ENCODE measurements at places on chromosomes 6 and 20.

GRCh38 chr20:4808872-4809271 lies 87.2 kb downstream of the PRND start:
- DNase-seq, result no peak

DNA sequence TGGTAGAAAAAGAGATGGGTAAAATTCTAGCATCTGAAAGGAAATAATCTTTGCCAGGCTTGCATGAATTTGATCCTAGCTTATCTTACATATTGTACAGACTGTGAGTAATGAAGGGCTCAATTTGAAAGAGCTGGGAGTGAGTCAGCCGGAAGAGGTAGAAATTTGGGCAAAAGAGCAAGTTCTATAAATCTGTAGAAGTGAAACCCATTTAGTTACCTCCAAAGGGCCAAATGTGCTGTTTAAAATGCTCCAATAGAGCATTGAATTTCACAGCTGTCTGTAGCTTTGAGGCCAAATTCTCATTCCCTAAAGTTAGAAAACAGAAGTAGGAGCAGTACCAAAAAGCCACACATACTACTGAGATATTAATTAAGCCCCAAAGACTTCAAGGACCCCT lies 466.1 kb downstream of the BTBD3 start:
- DNase-seq, result no peak

GRCh38 chr6:154521412-154521811 lies 10.9 kb upstream of the CNKSR3 start:
- no peak for DNase-seq

DNA sequence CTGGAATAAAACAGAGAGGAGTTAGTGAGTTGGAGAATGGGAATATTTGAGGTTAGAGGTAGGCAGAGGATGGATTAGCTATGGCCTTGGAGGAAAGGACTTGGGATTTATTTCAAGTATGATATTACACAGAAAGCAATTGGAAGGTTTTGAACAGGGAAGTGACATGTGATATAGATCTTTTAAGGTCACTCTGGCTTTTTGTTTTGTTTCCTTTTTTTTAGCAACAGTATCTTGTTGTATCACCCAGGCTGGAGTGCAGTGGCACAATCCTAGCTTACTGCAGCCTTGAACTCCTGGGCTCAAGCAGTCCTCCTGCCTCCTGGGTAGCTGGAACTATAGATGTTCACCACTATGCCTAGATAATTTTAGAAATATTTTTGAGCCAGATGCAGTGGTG lies 190.3 kb downstream of the UTRN start:
- DNase-seq, result no peak

DNA sequence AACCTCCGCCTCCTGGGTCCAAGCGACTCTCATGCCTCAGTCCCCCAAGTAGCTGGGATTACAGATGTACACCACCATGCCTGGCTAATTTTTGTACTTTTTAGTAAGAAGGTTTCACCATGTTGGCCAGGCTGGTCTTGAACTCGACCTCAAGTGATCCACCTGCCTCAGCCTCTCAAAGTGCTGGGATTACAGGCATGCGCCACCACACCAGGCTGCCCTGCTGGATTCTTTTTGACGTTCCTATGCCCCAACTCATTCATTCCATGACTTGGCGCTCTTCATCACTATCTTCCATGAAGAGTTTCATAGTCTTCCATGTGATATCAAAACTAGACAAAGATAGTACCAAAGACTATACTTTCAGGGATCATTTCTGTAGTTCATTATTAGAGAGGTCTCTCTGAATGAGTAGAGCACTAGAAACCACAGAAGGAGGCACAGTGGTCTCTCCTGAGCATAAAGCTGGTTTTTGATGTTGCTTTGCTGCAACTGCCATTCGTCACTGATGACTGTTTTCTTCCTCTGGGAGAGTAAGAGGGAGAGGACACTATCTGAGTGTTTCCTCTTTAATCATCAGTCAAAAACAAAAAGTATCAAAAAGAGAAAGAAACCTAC lies 23.5 kb downstream of the DNAAF9 start:
- no peak for DNase-seq

DNA sequence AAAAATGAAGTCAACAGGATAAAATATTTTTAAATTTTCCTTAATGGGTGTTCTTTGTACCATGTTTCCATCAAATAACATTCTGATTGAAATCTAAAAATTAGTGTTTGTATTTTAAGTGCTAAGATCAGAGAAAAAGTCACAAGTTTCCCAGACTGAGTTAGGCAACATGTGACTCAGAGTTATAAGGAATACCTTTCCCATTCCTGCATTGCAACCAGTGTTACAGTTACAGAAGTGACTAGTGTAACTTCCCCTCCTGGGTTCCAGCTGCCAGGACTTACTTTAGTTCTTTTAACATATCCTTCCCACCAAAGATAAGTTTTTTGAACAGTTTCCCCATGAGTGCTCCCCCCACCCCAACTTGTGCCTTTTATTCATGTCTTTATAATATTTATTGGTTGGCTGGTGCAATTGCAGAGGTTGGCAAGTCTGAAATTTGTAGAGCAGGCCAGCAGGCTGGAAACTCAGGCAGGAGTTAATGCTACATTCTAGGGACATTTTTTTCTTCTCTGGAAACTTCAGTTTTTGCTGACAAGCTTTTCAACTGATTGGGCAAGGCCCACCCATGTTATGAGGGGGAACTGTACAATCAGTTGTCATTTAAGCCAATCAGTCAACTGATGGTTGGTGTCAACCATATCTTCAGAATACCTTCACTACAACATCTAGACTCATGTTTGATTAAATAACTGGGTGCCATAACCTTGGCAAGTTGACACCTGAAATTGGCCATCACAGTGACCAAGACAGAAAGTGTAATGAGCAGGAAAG lies 22.9 kb upstream of the ESR1 start:
- no peak for DNase-seq

GRCh38 chr6:80517525-80517924 lies 411.1 kb downstream of the BCKDHB start:
- no peak for DNase-seq

DNA sequence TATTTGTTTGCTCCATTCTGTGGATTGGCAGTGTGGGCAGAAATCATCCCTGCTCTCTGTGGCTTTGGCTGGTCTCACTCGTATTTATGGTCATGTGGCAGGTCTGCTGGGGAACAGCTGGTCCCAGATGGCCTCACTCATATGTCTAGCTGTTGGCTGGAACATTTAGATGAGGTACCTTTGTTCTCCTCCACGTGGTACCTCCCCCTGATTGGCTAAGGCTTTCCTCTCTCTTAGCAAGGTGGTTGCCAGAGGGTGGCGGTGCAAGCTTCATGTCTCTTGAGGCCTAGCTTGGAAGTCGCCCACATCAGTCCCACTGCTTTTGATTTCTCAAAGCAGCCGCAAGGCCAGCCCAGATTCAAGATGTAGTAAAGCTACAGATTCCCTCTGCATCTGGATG lies 348.5 kb upstream of the BTBD3 start:
- no peak for DNase-seq

DNA sequence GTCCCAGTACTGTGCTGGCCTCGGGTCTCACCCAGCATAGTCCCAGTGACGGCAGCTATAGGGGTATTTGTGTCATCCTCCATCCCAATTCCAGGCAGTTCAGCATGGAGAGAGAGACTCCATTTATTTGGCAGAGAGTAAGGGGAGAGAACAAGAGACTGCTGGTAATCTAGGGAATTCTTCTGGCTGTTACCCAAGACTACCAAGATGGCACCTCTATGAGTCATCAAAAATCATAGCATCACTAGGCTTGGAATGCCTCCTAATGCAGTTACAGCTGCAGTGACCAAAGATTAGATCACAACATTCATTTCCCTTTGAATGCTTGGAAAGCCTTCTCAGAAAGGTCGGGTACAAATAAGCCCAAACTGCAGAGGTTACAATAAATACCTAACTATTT lies 660.4 kb upstream of the FLRT3 start:
- DNase-seq, result peak; percentile 90

DNA sequence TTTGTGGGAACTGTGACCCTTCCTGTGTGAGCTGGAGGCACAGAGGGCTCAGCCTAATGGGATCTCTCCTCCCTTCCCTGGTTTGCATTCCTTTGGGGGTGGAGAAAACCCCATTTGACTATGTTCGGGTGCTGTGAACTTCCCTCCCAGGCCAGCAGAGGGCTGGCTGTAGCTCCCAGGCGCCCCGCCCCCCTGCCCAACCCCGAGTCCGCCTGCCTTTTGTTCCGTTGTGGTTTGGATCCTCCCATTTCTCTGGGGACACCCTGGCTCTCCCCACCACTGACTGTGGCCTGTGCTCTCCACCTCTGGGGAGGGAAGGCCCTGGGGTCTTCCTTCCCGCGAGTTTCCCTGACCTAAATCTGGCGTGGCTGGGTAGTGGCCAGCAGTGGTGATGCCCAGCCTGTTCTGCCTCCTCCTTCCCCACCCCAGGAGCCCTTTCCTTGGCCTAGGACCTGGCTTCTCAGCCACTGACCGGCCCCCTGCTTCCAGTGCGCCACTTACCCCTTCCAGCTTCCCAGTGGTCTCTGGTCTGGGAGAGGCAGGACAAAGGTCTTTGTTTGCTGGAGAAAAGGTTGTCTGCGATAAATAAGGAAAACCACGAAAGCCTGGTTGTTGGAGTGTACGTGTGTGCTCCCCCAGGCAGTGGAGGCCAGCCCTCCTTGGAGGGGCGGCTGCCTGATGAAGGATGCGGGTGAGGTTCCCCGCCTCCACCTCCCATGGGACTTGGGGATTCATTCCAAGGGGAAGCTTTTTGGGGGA lies 4.9 kb downstream of the VEGFA start:
- peak; percentile 41 for DNase-seq

DNA sequence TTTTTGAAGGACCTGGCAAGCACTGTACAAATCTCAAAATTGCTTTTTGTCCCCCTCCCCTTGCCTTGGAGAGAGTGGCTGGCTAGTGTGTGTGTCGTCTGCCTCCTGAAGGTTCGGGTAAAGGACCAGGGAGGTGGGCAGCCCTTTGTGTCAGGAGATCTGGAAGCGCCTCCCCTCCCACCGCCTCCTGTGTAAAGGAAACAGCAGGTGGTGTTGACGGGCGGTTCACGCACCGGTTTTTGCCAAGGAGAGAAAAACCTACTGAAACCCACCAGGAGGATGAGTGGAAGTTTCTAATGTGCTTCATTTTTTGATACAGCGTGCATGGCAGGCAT lies 1.2 kb downstream of the ENTPD6 start:
- DNase-seq, result no peak

DNA sequence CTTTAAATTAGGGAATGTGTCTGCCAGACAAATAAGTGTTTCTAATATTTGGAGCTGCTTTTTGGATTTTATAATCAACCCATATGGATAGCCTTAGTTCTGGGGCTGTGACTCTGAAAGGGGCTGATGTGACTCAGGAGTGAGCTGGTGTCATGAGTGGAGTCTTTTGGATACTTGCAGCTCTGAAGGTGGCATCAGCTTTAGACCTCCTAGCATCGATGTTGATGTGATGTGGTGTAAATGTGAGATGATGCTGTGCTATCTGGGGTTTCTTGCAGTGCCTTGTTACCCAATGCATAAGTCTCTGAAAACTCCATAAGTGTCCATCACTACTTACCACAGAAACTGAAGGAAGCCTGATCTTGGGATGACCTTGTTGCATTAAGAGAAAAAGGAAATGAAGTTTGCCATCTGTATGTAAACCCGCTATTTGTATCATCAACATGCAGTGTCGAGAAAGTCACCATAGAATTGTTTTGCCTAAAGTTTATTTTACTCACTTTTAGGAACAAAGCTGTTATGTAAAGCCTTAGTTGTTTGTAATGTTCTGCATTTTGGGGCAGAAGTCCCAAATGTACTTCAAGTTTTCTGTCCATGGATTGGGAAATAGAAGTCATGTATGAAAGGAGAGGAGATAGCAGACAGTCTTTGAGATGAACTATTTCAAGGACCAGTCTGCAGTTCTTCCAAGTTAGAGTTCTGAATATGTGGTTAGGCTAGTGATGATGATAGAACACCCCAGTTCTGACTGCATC lies 8.0 kb downstream of the FOXO3 start:
- DNase-seq, result no peak

DNA sequence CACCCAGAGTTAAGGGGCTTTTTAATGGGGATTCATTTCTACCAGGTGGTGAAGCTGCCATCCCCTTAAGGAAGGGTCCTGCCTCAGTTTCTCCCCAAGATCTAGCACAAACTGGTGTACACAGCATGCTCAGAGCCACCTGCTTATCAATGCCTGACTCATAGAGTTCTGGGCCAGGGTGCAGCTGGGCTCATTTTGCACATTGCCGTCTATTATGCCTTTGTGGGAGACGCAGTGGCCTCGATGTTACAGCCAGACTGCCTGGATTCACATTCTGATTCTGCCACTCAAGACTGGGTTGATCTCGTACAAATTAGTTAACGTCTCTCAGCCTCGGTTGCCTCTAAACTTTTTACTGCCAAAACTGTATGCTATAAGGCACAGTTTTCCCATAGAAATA lies 365.7 kb downstream of the ZFAND3 start:
- DNase-seq, result no peak

- DNase-seq, result no peak
These were observed 116.5 kb upstream of the PRND start for GRCh38 chr20:4605166-4605565.

- DNase-seq, result no peak
These were observed 114.6 kb upstream of the RIPOR2 start for GRCh38 chr6:25050356-25050755.

DNA sequence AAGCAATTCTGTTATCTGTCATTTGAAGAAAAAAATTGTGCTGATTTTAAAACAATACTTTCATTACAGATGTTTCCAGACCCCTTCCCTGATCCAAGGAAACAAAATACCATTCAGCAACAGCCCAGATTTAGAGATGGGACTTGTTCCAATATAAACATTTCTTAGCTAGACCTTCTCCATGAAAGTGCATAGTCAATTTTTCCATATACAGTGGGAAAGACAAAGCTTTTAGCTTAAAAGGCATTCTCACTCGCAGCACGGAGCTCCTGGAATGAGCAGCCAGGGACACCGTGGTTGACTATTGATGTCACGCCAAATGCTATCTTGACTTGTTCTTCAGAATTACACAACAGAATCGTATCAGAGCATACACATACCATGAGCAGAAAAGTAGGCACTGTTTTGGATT lies 21.5 kb downstream of the LAMA4 start:
- DNase-seq, result no peak

GRCh38 chr6:28207510-28208110 lies 17.5 kb upstream of the ZSCAN9 start:
- DNase-seq, result no peak

- no peak for DNase-seq
These were observed 368.0 kb downstream of the QKI start for GRCh38 chr6:163782436-163783003.

- no peak for DNase-seq
These were observed 563.8 kb downstream of the COL12A1 start for GRCh38 chr6:74642101-74642500.

DNA sequence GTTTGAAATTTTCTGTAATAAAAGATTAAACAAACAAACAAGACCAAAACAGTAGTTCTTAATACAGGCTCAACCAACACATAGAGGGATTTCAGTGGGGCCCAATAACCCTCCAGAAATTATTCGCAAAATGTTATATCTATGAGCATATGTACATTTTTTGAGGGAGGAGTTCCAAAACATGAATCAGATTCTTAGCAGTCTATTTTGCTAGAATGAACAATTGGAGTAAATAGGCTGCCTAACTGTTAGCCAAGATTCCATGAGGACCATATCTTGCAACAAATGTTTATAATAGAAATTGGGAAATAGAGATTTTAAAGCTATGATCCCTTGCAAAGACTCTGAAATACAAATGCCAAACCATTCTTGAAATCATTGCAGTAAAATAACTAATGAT lies 186.3 kb downstream of the AKAP7 start:
- no peak for DNase-seq

- no peak for DNase-seq
These were observed 42.5 kb upstream of the IPCEF1 start for GRCh38 chr6:154399097-154399496.

GRCh38 chr6:163999475-164000125 lies 585.1 kb downstream of the QKI start:
- no peak for DNase-seq

GRCh38 chr6:86529635-86530034 lies 407.7 kb upstream of the HTR1E start:
- DNase-seq, result no peak

All from HS-27A (cell line).